ENCODE measurements at places on chromosomes 7 and 10.

- DNase-seq = no peak
Observed at GRCh38 chr7:110973196-110973990, 117.5 kb upstream of the LRRN3 start.

GRCh38 chr10:17238445-17239291, 10.6 kb downstream of the VIM start:
- DNase-seq = no peak

- no peak for DNase-seq
Observed at GRCh38 chr10:46253076-46254006, 33.5 kb upstream of the ANTXRL start.

- DNase-seq = no peak
Observed at GRCh38 chr7:151116603-151117440, 30.5 kb downstream of the AGAP3 start.

DNA sequence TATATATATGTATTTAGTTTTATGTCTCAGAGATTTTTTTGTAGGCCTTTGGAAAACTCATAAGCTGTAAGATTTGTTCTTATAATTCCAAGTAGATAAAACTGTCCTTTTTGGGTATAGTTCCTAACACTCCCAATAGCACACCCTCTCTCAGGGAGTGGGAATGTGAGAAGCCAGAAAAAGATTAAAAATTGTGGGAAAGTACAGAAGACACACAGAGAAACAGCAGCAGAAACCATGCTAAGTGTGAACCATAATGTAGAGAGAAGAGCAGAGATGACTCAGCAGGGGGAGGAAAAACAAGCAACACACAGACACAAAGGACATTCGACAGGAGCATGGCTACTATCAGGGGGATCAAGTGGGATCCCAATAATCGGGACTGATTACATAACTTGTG, 401.6 kb downstream of the MAGI2 start:
- DNase-seq = no peak

GRCh38 chr10:69541463-69541862, 31.8 kb downstream of the NEUROG3 start:
- no peak for DNase-seq

DNA sequence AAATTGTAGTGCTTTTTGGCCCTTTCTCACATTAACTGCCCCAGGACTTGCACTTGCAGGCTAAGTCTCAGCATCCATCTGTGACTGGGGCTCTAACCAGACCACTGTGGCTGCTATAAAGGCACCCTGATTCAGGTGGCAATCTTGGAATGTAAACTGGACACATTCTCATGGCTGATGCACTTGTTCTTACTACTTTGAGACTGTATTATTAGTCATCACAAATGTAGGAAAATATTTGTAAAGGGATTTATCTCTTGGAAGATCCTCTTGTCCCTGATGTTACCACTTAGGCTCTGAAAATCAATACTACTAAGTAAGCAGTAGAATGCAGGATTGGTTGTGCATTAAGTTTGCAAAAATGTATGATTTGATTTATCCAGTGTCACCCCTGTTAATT, 25.0 kb downstream of the PDE1C start:
- DNase-seq = no peak

DNA sequence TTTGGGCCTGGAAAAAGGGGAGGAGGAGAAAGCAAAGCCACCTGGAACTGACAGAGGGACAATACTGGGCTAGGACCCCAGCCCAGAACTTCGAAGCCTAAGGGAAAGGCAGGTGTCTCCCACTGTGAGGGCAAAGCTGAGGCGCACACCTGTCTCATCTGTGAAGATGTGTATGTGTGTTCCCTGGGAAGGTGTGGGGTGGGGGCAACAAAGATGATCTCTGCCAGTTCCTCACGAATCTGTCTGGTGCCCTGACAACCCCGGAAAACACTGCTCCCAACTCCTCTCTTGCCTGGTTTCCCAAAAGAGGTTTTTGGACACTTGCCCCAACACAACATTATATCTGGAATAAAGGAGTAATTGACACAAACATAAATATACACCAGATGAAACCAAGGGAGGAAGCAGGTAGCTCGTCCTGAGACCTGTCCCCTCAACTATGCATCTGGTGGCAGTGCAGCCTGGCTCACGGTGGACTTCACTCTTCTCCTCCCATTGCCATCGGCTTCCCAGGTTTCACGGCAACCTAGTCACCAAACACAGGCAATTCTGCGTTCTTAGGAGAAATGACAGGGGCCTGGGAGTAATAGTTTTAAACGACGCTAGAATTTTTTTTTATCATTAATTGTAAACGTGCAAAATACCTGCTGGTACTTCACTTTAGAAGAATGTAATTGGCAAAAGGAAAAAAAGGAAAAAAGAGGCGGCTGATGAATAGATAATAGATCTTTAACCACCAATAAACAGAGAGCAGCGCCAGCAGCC, 1.7 kb upstream of the EMX2 start:
- no peak for DNase-seq

GRCh38 chr7:80835251-80835650, 83.6 kb downstream of the SEMA3C start:
- no peak for DNase-seq

GRCh38 chr7:54987772-54988171, 31.0 kb upstream of the EGFR start:
- no peak for DNase-seq

DNA sequence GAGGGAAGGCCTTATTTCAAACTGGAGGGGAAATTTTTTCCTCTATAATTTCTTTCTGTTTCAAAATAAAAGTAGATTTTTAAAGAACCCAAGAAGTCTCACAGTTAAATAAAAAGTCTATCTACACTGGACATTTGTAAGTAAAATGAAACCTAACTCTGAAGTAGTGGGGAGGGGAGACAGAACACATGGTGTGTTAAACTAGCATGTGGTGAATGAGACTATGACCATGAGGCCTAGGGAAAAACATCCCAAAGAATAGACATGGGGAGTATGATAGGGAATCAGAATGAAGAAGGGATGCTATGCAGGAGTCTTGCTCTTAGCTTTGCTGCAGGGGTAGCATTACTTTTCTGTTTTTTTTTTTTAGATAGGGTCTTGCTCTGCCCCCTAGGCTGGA, 1061.3 kb upstream of the LRRTM3 start:
- no peak for DNase-seq

GRCh38 chr10:26721561-26721960, 24.1 kb downstream of the PDSS1 start:
- no peak for DNase-seq

DNA sequence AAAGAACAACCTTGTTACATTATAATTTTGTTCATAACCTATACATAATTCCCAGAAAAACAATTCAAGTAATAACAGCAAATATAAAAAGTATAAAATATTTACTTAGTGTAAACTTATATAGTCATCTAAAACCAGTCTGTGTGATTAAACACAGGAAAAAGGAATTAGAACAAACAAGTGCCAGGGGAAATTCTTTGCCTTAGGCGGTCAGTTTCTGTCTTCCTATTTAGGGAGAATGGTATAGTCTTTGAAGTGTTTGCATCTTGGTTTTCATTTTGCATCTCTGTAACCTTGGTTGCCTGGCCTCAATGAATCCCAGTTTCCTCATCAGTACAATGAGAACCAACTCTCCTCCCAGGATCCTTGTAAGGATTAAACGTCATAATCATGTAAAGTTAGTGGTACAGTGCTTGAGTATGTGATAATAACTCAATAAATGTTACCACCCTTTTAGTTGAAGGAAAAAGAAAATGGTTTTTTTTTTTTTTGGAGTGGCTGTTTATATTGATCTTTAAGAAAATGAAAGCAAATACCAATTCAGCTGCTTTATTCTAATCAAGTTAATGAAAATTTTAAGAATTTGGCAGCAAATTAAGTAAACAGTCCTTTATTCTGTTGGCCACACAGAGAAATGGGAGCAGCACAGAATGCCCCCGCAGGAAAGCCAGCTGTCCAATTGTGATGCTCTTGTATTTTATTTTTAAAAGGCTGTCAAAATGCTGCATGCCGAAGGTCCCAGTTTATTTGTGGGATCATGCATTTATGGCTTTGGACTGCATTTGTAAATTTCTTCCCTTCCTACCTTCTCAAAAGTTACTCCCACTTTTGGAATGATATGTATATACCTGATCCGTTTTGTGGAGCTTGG, 61.8 kb downstream of the SHH start:
- no peak for DNase-seq

DNA sequence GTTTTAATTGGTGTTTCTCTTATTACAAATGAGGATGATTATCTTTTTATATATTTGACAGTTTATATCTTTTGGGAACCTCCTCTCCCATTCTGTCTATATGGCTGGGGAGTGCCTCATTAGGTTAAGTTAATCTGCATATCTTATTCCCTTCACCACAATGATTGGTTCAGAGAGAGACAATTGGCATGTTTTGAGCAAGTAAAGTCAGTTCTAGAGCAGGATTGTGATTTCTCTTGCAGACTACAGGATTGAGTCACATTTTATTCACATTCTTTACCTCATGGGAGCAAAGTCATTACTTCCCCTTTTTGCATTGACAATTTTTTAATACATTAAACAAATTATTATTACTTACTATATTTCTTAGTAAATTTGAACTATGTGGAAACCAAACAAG, 345.6 kb downstream of the MDFIC start:
- DNase-seq = no peak

DNA sequence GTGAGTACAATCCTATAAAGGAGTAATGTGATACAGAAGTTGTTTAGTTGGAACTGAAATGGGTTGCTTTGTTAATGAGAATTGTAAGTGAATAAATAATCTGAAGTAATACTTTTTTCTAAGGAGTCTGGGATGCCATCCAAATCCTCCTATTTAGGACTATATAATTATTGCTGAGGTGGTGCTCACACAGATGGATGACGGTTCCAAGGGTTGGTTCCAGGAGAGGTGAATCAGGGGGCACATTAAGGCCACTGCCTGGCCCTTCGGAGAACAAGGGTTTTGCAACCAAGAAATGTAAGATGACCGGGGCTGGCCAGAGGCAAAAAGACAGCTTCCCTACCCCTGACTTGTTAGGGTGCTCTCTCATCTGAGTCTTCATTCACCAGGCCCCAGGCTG, 352.7 kb downstream of the PHTF2 start:
- no peak for DNase-seq

DNA sequence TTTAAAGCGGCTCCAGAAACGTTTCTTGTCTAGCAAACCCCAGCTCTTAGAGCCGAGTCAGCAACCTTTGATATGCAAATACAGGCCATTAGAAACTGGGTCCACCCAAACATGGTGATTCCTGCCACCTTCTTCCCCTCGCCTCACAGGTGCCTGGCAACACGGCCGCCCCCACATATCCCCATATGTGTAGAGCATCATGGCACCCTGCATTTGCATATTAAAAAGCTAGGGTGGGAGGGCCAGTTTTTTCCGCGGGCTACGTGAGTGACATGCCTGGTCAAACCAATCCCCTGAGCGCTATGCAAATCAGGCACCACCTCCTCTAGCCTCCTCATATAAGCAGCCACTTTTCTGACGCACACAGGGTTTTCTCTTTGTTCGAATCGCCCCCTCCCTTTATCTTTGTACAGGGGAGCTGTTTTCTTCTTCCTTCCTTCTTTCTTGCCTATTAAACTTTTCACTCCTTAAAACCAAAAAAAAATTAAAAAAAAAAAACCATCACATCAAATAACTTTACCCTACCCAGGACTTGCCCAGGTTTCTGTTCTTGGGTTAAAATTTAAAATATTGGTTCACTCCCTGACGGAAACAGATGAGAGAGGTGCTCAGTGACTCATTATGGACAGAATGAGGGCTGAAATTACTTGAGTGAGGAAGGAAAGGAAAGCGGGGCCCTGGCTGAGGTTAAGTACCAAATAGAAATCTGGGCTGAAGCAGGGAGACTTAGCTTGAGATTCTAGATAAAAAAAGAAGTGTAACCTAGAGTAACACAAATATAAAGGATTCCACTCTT, 59.8 kb downstream of the COA1 start:
- DNase-seq = no peak

- no peak for DNase-seq
Observed at GRCh38 chr10:5659702-5660528, 6.5 kb downstream of the ASB13 start.

DNA sequence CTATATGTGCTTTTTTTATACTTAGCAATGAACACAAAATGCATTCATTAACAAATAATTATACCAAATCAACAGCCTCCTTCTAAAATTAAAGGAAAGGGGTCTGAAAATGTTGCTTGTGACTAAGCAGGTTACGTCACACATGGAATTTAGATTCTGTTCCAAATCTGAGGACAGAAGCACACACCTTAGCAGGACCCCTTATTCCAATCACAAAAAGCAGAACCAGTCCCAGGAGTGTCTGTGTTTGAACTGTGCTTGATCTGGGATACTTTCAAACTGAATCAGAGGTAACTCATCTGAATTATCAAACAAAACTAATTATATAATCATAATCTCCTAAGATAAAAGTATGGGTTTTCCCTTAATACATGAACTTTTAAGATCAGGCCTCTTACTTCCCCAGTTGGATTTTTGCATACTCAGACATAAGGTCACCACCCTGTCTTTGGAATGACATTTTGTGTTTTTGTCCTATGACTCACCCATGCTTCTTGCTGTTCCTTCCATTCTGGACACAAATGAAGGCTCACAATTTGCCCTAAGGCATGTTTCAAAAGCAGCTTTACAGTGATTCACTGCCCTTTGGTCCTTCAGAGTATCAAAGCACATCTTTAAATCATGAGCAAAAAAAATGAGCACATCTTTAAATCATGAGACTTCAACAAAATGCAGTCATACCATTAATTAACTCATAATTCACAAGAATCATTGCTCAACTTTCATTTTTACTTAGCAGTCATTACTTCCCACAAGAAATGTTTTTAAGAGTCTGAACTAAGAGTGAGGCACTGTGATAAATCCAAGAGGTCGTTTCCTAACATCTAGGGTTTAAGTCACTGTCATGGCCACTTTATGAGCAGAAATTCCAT, 35.5 kb downstream of the SEMA3C start:
- no peak for DNase-seq

DNA sequence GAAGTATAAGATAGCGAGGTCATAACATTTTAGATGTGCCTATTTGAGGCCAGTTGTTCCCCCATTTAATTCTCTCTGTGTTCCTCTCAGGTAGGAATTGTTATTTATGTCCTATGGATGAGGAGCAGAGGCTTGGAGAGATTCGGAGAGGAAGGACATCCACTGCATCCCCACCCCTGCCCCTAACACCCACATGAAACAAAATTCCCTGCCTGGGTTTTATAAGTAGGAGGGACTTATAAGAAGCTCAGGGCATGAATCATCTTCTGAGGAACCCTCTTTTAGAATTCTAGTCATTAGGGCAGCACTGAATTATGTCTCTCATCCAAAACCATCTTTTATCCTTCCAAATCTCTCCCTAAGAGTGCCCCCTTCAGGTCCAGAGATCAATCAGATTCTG, 5.0 kb downstream of the CHAT start:
- no peak for DNase-seq

DNA sequence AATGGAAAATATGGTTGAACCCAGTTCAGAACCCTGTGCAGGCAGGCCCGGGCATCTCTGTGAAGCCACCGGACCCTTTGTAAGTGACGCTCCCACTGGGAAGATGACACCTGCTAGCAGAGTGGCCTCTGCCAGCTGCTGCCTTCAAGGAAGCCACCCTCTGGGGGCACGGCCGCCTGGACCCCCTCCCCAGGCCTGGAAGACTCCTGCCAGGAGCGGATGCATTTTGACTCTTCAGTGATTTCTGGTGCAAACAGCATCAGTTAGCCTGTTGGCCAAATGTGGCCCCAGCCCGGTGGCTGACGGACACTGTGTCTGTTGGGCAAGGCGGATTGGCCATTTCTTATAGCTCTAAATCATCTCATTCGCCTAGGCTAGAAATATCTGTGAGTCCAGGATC, 514.1 kb upstream of the FOXK1 start:
- no peak for DNase-seq

- DNase-seq = no peak
Observed at GRCh38 chr10:70479626-70480238, 1.2 kb downstream of the PALD1 start.

Measured in progenitor cell of endocrine pancreas (in vitro differentiated cells).